HepG2 (cell line): ENCODE measurements at places on chromosomes 11 and 22. TPM values are rescaled to one million over a fixed set of nuclear protein-coding genes. Genes with fewer than 3 reads are reported as not detected.

VSIG2 gene
- polyA plus RNA-seq = 2.7 and 3.5 TPM in 2 replicates

CNGA4 gene
- polyA plus RNA-seq = 0.03 and 0.07 TPM in 2 replicates

LARGE2 gene
- 8.5 and 12.5 TPM in 2 replicates for polyA plus RNA-seq

ACCSL gene
- not detected in 2 replicates for polyA plus RNA-seq

- no peak for DNase-seq
Observed at GRCh38 chr11:113593698-113594308, 112.3 kb downstream of the TMPRSS5 start.

DNA sequence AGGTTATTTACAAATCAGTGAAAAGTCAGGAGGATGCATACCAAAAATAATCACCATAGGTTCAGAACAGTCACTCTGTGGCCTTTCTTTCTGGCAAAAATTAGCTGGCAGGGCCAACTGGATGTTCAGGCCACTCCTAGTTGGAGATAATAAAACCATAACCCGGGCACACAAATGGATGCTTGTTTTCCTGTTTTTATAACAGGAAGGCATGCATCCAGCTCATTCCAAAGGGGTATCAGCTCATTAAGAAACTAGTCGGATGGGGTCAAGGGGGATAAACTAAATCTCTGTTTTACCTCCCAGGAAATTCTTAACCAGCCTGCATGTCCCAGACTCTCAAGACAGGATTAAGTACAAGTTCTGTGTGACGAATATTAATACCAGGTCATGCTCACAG is 81.0 kb downstream of the FBXO7 start:
- DNase-seq = no peak

DNA sequence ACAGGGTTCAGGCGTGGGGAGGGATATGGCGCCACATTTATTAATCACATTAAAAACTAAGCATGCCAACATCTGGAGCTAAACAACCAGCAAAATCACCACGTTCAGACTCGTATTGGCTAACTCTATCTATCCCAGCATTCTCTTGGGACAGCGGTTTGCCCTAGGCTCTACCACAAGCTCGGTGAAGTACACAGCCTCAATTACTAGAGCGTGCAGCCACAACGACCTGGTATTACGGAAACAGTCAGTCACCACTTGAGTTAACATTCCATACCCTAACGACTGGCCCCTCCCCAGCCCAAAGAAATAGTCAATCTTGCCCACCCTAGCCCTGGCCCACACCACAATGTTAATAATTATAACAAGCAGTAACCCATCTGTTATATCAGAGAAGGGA is 32.1 kb downstream of the APOL5 start:
- DNase-seq = no peak

DNA sequence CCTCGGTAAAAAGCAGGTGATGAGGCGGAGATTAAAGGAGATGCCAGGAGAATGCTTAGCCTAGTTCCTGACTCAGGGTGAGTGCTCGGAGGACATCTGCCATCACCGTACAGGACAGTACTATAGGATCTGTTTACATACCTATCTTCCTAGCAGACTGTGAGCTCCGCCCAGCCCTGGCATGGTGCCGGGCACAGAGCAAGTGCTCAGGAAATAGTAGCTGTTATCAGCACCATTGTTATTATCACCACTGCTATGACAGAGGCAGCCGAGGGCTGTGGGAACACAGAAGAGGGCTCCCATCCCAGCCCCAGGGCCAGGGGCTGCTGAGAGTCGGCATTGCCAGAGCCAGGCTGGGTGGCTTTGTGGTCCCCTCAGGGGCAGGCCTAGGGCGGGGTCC is 642 bp upstream of the SEPTIN3 start:
- peak; percentile 52 for DNase-seq
